ENCODE measurements at places on chromosomes 7 and 10.
A peak's percentile ranks its signal among the peaks of the same experiment; 100 is the strongest.

DNA sequence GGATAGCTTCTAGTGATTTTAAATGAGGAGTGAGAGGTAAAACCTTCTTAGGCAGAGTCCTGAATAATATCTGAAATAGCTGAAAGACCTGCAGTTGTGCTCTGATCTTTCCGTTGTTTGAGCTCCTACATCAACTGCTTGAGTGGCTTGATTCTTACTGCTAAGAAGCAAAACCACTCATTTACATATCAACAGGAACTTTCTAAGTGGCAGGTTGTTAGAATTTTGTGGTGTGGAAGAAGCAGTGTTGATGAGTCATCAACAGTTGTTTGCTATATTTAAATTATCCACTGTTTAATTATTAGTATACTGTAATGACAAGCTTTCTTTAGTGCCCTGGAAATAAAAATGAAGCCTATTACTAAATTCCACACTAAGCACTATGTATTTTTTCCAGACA, 689.5 kb downstream of the DNAJB9 start:
- no peak for DNase-seq

DNA sequence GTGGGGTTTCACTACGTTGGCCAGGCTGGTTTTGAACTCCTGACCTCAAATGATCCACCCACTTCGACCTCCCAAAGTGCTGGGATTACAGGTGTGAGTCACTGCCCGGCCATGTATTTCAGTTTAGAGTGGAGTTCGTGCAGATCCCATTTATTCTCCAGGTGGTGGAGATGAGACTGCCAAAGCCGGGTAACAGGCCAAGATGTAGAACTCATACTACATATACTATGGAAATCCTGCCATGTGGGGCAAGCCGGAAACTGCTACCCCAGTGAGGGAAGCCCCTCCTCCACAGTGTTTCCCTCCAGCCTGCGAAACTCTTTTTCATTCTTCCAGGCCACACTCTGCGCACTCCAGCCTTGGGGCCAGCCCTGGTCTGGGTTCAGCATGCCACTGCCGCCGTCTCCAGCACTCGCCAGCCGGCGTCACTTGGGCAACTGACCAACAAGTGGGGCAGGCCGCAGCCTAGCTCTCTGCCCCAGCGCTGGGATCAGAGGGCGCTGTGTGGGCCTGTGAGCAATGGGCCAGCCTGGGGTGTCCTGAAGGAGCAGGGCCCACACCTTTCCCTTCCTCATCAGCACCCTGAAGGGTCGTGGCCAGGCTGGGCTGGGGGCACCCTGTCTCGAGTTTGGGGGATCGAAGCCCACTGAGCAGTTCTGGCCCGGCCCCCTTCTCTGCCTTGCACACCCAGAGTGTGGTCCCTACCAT, 122.0 kb downstream of the TRRAP start:
- no peak for DNase-seq

DNA sequence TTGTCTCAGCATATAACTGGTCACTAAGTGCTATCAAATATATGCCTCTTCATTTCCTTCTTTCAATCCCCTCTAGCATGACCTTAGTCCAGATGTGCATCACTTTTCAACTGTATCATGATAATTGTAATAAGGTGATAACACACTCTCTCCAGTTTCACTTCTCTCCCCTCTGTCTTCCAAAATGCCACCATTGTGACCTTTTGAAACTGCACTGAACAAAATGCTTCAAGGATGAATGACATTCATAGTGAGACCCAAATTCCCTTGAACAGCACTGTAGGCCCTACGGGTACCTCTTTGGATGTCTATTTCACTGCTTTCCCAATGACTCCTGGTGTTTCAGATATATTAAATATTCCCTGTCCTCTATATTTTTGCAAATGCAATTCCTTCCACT, 224.8 kb downstream of the DNAJB9 start:
- no peak for DNase-seq

DNA sequence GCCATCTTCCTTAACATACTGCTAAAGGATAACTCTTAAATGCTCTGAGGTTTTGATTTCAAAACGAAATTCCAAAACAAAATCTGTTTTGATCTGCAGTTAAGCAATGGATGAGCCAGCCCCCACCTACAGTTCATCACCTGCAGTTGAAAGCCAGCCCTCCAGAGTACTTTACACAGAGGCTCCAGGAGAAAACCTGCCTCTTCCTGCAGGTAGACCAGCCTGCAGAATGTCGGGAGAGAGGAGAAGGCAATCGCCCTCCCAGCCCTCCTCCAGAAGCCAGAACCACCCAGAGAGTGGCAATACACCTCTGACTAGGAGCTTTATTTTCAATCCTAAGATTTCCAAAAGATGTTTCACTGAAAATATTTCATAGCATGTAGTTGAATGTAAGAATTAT, 798.1 kb downstream of the GATA3 start:
- no peak for DNase-seq

DNA sequence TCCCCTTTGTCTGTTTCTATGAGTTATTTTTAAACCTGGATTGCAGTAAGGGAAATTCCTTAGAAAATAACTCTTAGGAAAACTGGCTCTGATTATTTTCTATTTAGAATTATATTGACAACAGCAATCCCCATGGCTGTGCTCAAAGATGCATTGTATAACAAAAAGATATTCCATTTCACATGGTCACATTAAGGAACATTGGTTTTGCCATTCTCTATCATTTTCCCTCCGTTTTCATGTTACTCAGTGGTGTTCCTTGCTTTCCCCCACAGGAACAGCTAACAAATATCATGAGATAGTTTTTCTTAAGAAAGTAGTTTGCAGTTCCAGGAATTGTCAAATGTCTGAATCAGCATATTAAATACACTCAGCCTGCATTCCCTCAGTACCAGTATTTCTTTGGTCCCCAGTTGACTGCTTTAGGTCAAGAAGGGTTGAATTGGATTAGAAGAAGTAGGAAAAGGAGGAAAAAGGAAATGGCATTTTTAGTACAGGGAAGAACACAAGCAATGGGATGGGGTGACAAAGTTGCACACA, 436.7 kb downstream of the TNS3 start:
- no peak for DNase-seq

- DNase-seq = no peak
Observed at GRCh38 chr7:24971333-24972165, 8.4 kb downstream of the OSBPL3 start.

GRCh38 chr10:112914288-112914952, 35.6 kb upstream of the TCF7L2 start:
- no peak for DNase-seq

DNA sequence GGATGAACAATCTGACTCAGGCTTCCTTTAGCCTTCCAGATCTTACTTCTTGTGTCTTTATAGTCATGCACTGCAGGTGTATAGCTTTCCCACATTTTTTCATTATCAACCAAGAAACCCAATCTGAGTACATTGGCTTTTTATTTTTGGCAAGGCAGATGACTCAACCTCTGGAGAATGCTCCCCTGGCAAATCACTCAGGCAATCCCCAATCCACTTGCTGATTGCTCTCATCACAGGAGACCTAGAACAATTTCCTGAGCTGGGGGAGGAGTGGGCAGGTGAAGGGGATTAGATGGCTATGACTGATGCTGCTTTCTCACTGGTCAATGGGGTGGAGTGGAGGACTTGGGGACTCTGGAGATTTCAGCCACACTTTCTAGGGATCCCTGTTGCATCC, 134.4 kb downstream of the SLC16A9 start:
- peak; percentile 43 for DNase-seq

DNA sequence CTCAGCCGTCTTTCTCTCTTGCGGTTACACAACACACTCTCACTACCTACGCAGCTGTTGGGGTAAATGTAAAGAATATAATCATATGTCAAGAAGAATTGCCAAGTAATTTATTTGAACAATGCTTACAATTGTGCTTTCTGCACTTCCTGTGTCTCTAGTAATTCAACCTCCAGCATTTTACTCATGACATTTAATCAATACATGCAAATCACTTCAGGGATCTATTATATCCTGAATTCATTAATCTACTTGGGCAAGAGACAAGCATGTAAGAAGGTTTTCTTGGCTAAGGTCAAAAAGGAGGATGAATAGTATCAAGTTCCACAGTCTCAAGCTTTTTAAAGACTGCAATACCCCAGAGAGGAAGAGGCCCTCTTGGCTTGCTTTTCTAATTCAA, 562.9 kb upstream of the ADARB2 start:
- no peak for DNase-seq

DNA sequence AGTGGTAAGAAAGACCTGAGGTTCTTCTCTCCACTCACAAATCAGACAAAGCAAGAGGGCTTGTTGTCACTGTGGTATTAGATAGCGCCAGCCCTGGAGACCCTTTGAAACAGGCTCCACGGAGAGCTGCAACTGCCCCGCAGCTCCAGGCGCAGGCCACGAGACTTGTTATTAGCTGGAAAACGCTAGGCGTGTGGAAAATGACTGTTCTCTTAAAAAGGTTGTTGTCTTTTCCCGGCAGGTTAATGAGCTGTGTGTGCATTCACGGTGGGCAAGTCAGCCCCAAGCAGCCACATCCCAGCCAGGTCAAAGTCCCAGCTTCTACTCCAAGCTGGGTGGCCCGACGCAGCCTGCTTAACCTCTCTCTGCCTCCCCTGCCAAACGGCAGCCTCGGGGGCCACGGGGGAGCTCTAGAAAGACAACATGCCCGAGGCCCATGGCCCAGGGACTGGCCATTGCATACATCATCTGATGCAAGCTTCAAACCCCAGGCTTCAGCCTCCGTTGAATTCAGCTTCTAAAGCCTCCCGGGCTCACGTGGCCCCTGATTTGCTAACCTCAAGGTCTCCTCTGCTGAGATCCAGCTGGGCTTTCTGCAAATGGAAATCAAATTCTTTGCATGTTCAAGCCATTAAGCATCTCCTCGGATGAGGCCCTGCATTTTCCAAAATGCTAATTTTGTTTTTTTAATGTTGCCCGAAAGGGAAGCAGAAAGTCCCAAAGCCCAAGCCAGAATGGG, 61.3 kb upstream of the DNAAF5 start:
- DNase-seq = no peak

Data from head of caudate nucleus (tissue), 42 donors.